Neural crest cell (in vitro differentiated cells): ENCODE measurements at places on chromosomes 4 and X. TPM values are rescaled to one million over a fixed set of nuclear protein-coding genes. Genes with fewer than 3 reads are reported as not detected.

DNA sequence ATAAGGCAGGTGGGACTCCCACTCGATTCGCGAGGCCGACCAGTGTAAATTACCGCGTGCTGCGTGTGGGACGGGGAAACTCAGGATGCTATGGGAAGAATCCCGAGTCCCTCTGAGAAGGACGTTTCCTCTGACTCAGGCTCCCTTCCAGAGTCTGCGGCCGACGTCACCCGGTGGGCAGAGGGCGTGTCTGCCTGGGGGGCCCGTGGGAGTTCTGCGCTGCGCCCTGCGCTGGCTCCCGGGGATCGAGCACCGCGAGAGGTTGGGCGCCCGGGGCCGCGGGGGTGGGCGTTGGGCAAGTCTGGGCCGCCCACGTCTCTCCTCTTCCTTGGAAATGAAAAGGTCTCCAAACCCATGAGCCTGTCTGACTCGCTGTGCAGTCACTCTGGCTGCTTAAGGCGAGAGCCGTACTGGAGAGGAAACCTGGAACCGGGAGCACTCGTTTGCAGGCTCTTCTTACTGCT is 568 bp downstream of the NIPAL1 start:
- peak; percentile 18 for DNase-seq

DNA sequence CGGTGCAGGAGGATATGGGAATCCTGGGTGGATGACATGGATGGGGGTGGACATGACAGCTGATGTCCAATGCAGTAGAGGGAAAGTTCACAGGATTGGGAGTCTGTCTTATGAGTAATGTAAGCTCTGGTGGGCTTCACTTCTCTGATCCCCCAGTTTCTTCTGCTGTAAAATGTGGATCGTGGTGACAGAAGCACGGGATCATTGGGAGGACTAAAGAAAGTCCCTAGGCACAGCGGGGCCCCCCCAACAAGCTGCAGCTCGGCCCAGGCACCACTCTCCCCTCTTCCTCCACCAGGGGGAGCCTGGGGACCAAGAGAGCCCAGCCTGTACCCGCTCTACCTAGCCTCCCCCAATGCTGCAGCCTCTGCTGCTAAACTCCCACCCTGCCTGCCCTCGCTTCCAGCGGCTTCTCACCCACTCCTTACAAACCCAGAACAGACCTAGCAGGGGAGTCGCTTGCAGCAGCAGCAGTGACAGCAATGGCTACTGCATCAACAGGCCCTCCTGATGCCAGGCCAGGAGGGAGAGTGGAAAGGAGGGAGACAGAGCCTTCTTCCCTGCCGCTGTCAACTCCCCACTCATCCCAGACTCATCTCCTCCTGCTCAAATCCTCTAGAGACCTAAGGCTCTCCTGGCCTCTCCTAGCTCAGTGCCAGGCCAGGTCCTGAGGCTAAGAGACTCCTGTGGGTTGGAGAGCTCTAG is 36.1 kb upstream of the IQSEC2 start:
- DNase-seq: peak; percentile 65

GRCh38 chr4:108117418-108118182 is 51.1 kb downstream of the LEF1 start:
- no peak for DNase-seq

Gene CENPU
- total RNA-seq: 76.6 and 85.3 TPM in 2 replicates

Gene DKC1
- total RNA-seq: 81.0 and 83.5 TPM in 2 replicates

Gene CXCL13
- not detected in 2 replicates for total RNA-seq

Gene XK
- 0.12 and 0.20 TPM in 2 replicates for total RNA-seq

DNA sequence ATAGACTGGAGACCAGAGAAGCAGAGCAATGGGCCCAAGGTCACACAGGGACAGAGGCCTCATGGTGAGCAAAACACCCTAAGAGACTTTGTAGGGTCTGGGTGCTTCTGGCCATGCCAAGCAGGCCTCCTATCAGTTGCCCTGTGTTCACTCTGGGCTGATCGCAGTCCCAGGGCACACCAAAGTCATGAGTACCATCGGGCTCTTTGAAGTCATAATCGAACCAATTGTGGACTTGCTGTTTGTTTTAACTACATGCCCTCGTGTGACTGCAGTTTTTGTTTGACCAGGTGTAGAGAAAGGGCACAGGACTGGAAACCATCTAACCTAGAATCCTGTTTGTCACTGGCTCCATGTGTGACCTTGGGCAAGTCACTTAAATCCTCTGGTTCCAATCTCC is 172.5 kb upstream of the CPEB2 start:
- DNase-seq: no peak

DNA sequence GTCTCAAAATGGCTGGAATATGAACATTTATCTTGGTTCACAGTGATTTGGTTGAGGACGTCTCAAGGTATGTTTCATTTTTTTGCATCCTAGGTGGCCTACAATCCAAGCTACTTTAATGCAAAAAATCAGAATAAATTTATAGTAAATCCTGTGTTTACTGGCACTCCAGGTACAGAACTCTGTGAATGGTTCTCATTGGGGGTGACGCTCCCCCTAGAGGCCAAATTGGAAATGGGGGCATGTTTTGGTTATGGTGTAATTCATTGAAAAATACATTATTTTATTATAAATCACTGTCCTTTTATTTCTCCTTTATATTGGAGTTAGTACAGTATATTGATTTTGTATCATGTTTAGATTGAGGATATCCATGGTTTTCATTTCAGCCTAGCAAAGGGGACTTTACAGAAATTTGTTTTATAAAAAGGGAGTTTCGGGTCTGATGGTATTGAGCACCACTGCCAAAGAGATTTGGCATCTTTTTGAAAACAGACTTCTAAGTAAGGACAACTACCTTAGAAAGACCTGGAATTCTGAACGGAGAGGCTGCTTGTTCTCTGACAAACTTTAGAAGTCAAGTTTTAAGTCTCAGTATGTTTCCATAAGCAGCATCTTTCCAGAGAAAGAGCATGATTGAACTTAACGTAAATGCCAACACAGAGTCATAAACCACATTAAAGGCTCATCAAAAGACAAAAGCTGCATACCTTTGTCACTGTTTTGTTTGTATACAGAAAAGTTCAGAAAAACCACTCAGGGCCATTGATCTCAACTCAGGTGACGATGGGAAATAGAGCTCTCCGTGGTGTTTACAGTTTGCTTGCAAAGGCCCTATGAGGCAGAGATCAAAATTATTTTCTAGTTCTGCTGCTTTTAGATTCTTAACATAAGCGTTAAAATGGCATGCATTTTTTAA is 19.4 kb downstream of the MTM1 start:
- no peak for DNase-seq

GRCh38 chr4:169398316-169398715 is 127.6 kb upstream of the SH3RF1 start:
- no peak for DNase-seq

GRCh38 chr4:95231681-95232080 is 317.1 kb downstream of the UNC5C start:
- no peak for DNase-seq

GRCh38 chr4:52641854-52642563 is 17.1 kb downstream of the USP46 start:
- DNase-seq: no peak

- no peak for DNase-seq
These were observed 1805.6 kb upstream of the TENM3 start for GRCh38 chr4:180437601-180438000.

GRCh38 chrX:73765776-73766430 is 202.9 kb downstream of the CHIC1 start:
- DNase-seq: no peak

DNA sequence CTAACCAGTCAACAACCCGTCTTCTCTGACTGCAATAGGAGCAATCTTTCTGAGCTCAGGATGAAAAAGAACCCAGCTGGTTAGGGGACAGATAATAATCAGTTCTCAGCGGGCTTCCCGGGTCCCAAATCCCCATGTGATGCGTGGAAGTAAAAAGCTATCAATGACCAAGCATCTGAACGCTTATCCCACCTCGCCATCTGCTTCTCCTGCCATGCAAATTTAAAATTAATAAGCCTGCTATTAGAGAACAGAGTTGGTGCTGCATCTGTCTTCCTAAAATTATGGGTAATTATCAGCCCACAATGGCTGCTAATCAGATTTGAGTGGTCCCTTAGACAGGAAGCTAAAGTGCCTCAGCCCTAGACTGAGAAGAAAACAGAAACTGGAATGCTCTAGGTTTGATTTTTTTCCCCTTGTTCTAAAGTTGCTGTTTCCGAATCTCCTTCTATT is 37.5 kb downstream of the AFAP1 start:
- DNase-seq: no peak

DNA sequence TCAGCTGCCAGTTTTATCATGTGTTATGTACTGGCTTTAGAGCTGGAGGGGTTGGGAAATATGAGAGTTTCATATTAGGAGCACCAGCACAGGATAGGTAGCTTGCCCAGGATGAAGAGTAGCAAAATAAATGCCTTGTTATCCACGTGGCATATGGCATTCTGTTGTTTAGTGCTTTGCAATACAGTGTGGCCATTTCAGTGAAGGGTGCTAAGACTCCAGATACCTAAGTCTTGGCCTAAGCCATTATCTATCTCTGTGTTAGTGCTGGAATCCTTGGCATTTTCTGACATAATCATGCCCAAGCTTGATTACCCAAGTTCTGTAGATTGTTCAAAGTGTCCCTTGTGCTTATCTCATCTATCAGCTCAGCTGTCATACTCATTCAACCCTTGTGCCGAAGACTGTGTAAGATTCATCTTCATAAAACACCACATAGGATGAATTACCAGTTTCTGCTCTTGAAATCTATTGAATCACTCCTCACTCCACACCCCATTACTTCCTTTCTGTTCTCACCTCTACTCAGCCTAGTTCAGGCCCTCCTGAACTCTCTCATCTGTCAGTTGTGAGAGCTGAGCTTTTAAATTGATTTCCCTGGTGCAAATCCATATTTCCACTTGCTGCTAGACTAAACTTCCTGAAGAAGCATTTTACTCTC is 73.5 kb downstream of the CLCN5 start:
- no peak for DNase-seq

DNA sequence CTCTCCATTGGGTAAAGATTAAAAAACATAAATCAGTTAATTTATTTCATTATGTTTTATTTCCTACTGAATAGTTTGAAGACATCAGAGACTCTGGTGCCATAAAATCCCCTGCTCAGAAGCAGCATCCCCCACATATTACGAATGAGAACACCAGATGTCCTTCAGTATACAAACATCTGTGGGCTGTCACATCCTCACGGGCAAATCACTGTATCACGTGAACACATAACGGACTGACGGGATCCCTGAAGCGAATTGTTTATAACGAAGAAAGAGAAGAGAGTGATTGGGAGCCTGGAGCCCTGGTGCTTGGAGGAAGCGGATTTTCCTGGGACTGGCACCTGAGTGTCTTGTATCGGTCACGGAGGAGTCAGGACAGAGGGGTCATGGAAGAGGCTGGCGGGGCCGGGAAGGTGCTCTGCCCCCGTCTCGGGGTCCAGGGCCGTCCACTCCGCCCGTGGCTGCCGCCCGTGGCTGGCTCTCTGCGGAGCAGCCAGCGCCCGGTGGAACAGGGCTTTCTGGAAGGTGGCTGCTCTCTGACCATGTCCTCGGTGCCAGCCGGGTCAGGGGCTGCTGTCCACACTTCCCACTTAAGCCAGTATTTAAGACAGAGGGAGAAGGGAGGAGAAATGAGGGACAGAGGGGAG is 452.7 kb upstream of the FAT1 start:
- no peak for DNase-seq

- no peak for DNase-seq
These were observed 91.5 kb downstream of the PPP2R2C start for GRCh38 chr4:6380746-6381410.

GRCh38 chr4:186514271-186514950 is 41.0 kb downstream of the MTNR1A start:
- DNase-seq: no peak

Gene LRRC66
- total RNA-seq: 0.33 and 0.34 TPM in 2 replicates

DNA sequence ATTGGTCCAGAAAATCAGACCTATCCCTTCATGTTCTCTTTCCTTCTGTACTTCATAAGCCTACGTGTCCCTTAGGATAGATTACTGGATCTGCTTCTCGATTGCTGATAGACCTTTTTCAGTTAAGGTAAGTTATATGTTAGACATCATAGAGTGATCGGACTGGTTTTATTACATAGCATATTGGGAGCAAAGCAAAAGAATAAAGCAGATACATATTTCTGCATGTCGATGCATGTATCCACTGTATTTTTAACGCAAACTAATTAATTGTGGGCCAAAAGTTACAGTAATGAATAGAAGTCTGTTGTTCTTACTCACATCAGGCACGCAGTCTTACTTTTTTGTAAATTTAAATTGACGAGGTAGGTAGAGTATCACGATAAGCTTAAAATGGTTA is 106.4 kb downstream of the SLIT2 start:
- DNase-seq: no peak

- peak; percentile 55 for DNase-seq
These were observed 126.7 kb upstream of the MBNL3 start for GRCh38 chrX:132615391-132616131.

Gene LUZP4
- not detected in 2 replicates for total RNA-seq

DNA sequence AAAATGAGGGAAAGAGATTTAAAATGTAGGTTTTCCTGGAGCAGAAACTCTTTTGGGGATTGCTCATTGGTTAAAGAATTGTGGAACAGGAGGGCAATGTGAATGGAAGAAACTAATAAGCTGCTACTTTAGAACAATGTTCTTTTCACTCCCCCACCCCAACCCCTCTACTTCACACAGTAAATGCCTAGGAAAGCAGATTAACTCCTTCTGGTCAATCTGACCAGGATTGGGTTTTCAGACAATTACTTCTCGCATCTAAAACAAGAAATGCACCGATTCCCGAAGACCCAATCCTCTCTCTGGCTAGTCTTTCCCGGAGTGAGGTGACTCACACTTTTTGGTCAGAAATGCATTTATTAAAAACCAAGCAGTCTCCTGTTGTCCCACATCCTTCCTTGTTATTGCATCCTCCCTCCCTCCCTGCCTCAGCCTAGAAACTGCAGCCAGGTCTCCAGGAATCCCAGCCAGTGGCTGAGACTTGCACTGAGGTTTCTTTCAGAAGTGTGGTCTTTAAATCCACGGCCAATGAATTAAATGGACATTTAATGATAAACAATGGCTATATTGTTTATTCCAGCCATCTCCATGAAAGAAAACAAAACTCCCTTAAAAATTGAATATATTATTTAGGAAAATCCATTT is 21.4 kb downstream of the MFAP3L start:
- no peak for DNase-seq

Gene VGLL1
- total RNA-seq: not detected in 2 replicates

Gene HS3ST1
- 0.09 and 0.37 TPM in 2 replicates for total RNA-seq

Gene SLC25A4
- 24.1 and 25.0 TPM in 2 replicates for total RNA-seq

Gene CYBB
- not detected in 2 replicates for total RNA-seq

DNA sequence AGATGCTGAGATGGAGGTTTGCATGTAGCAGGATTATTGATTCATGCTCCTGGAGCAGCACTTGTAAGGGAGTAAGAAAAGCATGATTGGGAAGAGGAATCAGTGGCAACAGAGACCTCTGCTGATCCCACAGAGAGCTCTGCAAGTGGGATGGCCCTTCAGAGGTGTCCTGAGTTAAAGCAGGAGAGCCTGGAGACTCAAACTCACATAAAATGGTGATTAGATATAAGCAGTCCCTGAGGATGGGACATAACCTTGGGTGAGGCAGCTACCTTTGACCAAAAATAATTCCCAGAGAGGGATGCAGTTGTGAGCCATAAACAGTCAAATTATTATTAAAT is 25.4 kb upstream of the BMPR1B start:
- DNase-seq: no peak

GRCh38 chrX:121161501-121161933 is 114.1 kb downstream of the GLUD2 start:
- DNase-seq: no peak
